ENCODE measurements at places on chromosomes 7 and 10. TPM values are rescaled to one million over a fixed set of nuclear protein-coding genes. Genes with fewer than 3 reads are reported as not detected.

DNA sequence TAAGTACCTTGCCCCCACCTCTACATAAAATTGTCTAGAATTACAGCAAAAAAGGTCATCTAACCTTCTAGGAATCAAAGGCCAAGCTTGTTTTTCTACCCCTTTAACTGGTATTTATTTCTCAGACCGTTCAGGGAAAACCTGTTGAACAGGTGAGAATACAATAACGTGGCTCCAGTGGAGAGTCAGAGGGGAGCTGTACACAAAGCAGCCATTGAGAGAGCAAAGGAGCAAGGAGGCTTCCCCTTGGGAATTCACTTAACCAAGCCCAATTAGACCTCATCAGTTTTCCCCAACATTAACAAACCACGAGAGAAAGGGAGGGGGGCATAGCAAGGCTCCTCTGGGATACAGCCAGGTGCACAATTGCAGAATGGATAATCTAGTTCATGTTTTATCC is 101.9 kb downstream of the ELMO1 start:
- no peaks in the 10 kb centered on the region for H3K27me3 ChIP-seq
- H3K36me3 ChIP-seq = no peaks in the 10 kb centered on the region
- DNase-seq = no peak
- H3K4me1 ChIP-seq = no peaks in the 10 kb centered on the region
- no peak overlapping the region for H3K27ac ChIP-seq

DNA sequence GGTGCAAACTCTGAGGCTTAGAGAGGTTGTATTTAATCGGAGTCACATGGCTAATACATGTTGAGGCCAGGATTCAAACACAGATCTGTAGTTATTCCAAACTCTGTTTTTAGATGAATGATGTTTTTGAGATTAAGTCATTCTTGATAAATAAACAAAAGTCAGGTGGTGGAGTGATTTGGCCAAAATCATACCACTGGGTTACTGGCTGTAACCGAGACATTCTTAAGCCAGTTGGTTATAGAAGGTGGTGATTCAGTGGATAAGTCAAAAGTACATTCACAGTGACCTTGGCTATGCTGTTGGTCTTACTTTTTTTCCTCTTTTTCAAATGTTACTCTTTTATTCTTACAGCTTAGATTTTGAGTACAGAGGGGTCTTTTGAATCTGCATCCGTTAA is 361.4 kb downstream of the KIF20B start:
- H3K27me3 ChIP-seq = no peaks in the 10 kb centered on the region
- H3K27ac ChIP-seq = no peak overlapping the region
- no peak overlapping the region for H3K4me3 ChIP-seq
- DNase-seq = no peak
- no peaks in the 10 kb centered on the region for H3K36me3 ChIP-seq
- H3K4me1 ChIP-seq = no peaks in the 10 kb centered on the region

DNA sequence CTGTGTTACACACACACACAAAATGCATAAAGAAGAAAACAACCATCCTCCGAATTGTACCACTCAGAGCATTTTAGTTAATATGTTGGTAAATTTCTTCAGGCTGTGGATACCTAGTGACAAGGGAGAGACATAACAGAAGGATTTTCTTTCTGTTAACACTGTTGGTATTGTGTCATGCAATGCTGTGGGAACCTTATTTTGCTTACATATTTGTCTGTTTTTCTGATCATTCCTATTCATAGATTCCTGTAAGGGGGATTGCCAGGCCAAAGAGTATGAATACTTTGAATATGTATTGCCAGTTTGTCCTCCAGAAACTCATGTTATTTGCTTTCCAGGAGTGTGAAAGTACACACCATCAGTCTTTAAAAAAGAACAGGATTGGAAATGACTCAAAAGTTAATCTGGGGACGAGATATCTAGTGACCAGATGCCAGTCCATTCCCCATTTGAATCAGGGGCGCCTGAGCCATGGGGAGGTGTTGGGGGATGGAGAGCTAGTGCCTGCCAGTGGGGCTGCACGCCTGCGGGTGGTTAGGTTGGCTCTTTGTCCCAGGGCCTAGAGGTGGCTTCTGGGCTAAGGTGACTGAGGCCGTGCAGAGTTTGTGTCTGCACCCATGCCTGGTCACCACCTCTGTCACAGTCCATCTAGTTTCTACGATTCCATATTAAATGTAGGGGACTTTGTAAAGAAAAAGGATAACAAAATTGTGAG is 142.0 kb downstream of the PTPN20 start:
- H3K4me3 ChIP-seq = no peak overlapping the region
- no peak overlapping the region for H3K27ac ChIP-seq
- no peak for DNase-seq
- H3K4me1 ChIP-seq = no peaks in the 10 kb centered on the region
- H3K27me3 ChIP-seq = no peaks in the 10 kb centered on the region
- no peaks in the 10 kb centered on the region for H3K36me3 ChIP-seq

DNA sequence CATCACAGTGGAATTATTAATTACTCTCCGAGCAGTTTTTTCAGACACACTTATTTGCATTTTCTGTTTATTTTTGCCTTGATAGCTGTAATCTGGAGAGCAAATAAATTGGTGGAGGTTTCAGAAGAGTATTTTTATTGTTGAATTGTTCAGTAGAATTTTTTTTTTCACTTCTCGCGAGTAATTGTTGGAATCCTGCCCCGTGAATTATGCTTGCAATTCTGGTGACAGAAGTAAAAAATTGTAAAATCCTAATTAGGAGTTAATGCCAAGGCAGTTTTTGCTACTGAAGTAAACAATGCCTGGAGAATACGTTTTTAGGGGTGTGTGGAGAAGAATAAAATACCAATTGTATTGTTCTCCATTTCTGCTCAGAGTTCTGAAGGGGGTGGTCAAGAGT is 88.2 kb downstream of the AOAH start:
- H3K4me3 ChIP-seq = no peak overlapping the region
- peaks cover 23% of the 10 kb centered on the region for H3K27me3 ChIP-seq
- no peak overlapping the region for H3K27ac ChIP-seq

DNA sequence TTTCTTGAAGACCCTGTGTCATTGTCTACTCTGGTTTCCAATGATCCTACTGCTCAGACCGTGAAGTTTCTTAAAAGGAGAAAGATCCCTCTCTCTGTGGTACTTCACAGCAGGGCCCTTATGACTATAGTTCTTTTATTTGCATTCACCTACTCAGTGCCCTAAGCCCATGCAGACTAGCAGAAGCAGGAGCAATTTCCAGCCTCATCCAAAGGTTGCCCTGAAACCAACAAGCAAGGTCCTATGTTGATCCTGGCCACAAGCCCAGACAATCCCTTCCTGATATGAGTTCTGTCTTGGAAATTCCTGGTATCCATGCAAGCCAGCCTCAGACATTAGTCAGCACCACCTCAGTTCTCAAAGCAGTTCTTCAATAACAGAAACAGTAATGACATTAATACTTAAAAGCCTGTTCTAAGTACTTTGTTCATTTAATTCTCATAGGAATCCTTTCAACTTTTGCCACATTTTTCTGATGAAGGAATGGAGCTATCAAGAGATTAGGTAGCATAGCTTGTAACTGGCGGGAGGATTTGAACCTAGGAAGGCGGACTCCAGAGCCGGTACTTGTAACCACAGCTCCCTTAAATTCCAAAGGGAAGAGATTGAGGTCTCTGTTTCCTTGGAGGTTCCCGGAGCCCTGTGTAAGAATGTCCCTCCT is 58.1 kb upstream of the ST8SIA6 start:
- H3K27me3 ChIP-seq = no peaks in the 10 kb centered on the region
- H3K36me3 ChIP-seq = no peaks in the 10 kb centered on the region
- DNase-seq = peak; percentile 84
- peak overlapping the region; percentile 29 for H3K27ac ChIP-seq

DNA sequence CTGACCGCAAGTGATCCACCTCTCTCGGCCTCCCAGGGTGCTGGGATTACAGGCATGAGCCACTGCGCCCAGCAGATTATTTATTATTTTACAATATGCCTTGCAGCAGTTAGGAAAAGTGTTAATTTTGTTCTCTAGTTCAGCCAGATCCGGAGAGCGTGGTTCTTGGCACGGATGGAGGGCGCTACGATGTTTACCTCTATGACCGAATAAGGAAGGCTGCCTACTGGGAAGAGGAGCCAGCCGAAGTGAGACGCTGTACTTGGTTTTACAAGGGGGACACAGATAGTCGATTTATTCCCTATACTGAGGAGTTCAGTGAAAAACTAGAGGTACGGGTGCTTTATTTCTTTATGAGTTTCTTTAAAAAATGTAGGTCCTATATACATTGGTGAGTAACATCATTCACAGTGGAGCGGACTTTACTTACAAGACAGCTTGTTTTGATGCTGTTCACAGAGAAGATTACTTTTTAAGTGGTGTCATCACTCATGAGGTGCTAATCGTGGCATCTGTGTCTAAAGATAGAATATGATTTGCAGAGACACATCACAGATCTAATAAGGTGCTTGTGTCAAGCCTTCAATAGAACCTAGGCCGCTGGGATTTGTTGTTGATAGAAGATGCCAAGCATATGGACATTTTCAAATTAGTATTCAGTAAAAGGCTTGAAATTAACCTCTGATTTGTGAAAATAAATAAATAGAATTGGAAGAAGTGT is 11.6 kb downstream of the SEC23IP start:
- H3K27ac ChIP-seq = no peak overlapping the region
- H3K4me1 ChIP-seq = no peaks in the 10 kb centered on the region
- H3K4me3 ChIP-seq = no peak overlapping the region
- H3K36me3 ChIP-seq = peaks cover 15% of the 10 kb centered on the region
- no peak for DNase-seq

- no peaks in the 10 kb centered on the region for H3K36me3 ChIP-seq
- H3K4me1 ChIP-seq = peaks cover 19% of the 10 kb centered on the region
- H3K4me3 ChIP-seq = no peak overlapping the region
- DNase-seq = peak; percentile 52
These were observed 23.9 kb downstream of the CACUL1 start for GRCh38 chr10:118730756-118731456.

DNA sequence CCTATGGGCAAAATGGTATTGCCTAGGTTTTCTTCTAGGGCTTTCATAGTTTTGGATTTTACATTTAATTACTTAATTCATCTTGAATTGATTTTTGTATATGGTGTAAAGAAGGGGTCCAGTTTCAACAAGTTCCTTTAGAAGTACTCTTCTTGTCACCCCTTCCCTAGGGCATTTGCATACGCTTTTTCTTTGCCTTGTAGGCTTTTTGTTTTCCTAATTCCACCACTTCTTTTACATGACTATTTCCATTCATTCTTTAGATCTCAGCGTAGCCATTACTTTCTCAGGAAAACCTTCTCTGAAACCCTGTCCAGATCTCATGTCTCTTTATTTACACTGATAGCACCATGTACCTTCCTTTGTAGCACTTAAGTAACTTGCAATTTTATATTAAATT is 648.6 kb downstream of the XPNPEP1 start:
- DNase-seq = no peak
- no peak overlapping the region for H3K27ac ChIP-seq
- no peaks in the 10 kb centered on the region for H3K27me3 ChIP-seq
- H3K4me1 ChIP-seq = no peaks in the 10 kb centered on the region
- no peaks in the 10 kb centered on the region for H3K36me3 ChIP-seq
- H3K4me3 ChIP-seq = no peak overlapping the region

- H3K4me3 ChIP-seq = peak overlapping the region; percentile 73
- H3K36me3 ChIP-seq = no peaks in the 10 kb centered on the region
- peaks cover 13% of the 10 kb centered on the region for H3K4me1 ChIP-seq
- no peaks in the 10 kb centered on the region for H3K27me3 ChIP-seq
- peak; percentile 73 for DNase-seq
- H3K27ac ChIP-seq = peak overlapping the region; percentile 71
These were observed 1.1 kb upstream of the KBTBD2 start for GRCh38 chr7:32892521-32893206.

DNA sequence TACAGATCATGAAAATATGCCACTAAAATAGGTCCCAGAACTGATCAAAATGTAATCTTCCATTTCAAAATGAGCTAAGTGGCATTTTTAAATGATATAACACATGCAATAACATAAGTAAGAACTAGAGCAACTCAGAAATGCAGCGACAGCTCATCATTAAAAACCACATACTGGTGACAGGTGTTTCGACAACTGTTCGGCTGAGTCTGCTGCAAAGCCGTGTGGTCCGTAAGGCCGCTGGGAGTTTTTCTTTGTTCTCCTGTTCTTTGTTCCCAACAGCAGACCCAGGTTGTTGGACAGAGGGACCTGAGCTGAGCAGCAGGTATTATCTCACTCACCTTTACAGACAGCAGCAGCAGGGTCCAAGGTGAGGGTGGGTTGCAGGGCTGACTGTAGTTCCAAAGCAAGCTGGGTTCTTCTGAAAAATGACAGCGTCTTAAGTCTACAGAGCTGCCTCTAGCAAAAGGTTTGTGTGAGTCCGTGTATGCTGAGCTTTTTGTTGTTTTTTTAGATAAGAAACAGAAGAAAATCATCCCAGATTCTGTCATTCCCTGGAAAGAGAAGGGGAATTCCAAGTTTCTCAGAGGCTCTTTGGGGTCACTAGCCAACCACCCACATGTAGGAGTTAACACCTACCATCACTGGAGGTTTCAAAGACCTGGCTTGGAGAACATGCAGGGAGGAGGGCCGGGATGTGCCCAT is 45.4 kb upstream of the MACROH2A2 start:
- H3K36me3 ChIP-seq = no peaks in the 10 kb centered on the region
- H3K27me3 ChIP-seq = peaks cover 85% of the 10 kb centered on the region
- H3K27ac ChIP-seq = no peak overlapping the region
- no peak overlapping the region for H3K4me3 ChIP-seq
- no peak for DNase-seq

DNA sequence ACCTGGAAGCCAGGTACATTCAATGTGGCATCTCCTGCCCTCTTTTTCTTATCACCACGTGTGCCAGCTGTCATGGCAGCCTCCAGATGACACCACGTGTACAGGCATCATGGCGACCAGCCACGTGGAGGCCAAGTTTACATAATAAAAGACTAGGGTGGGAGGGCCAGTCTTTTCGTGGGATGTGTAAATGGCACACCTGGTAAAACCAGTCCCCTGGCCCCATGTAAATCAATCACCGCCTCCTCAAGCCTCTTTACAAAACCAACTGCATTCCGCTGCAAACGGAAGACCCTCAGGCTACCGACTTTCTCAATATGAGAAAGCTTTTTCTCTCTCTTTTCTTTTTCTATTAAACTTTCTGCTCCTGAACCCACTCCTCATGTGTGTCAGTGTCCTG is 65.1 kb upstream of the PHF14 start:
- no peaks in the 10 kb centered on the region for H3K36me3 ChIP-seq
- no peaks in the 10 kb centered on the region for H3K27me3 ChIP-seq
- no peak overlapping the region for H3K27ac ChIP-seq
- DNase-seq = no peak
- H3K4me3 ChIP-seq = no peak overlapping the region
- H3K4me1 ChIP-seq = no peaks in the 10 kb centered on the region

- peaks cover 31% of the 10 kb centered on the region for H3K27me3 ChIP-seq
- H3K36me3 ChIP-seq = no peaks in the 10 kb centered on the region
- H3K27ac ChIP-seq = no peak overlapping the region
- DNase-seq = no peak
- H3K4me3 ChIP-seq = no peak overlapping the region
These were observed 2.0 kb downstream of the CALY start for GRCh38 chr10:133334503-133335245.

The UCN3 gene
- total RNA-seq = not detected

The PALS2 gene
- 15.3 TPM for total RNA-seq

The SPDYE5 gene
- total RNA-seq = not detected

The TMEM213 gene
- total RNA-seq = not detected

The TMEM26 gene
- total RNA-seq = not detected

The VGF gene
- total RNA-seq = 2.5 TPM

The CACNB2 gene
- total RNA-seq = 0.07 TPM

The GPER1 gene
- total RNA-seq = 4.9 TPM
